Colonic mucosa (tissue), 4 donors: ENCODE measurements at places on chromosomes 1 and 21. TPM values are rescaled to one million over a fixed set of nuclear protein-coding genes. Genes with fewer than 3 reads are reported as not detected.

ZYG11A gene
- total RNA-seq = 0.22 TPM

OR14K1 gene
- total RNA-seq = not detected

XCL1 gene
- total RNA-seq = not detected

KDF1 gene
- 27.3 TPM for total RNA-seq

IGSF9 gene
- total RNA-seq = 14.1 TPM

RHCE gene
- 0.32 TPM for total RNA-seq

MAN1C1 gene
- 2.7 TPM for total RNA-seq

CYP4A11 gene
- not detected for total RNA-seq

AKR7A3 gene
- 97.0 TPM for total RNA-seq

PIGR gene
- 12,164 TPM for total RNA-seq

OVAAL gene
- not detected for total RNA-seq

C1orf232 gene
- not detected for total RNA-seq
